Activated CD4-positive, alpha-beta T cell treated with anti-CD3 and anti-CD28 coated beads, Interleukin-2, amount 50 U/mL, for 4 hours (primary cell): ENCODE measurements at places on chromosomes 2 and 18.
A peak's percentile ranks its signal among the peaks of the same experiment; 100 is the strongest.

DNA sequence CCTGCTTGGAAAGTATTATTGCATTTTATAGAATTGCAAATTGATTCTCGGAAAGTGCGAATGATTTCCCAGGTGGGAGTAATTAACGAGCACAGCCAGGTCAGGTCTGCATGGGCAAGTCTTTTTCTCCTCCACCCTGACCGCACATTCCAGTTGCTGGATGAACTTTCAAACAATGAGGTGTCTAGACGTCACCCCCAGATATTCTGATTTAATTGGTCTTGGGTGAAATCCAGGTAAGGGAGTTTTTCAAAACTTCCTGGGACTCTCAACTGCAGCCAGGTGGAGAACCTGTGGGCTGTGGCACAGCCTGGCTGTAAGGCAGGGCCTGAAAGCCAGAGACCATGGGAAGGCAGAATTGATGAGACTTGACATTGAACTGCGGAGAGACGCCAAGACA is 15.9 kb upstream of the RNF152 start:
- DNase-seq: no peak

GRCh38 chr2:231975001-231975400 is 13.5 kb downstream of the DIS3L2 start:
- DNase-seq: no peak

- no peak for DNase-seq
Measured at GRCh38 chr2:63780518-63781155, 61.1 kb upstream of the UGP2 start.

DNA sequence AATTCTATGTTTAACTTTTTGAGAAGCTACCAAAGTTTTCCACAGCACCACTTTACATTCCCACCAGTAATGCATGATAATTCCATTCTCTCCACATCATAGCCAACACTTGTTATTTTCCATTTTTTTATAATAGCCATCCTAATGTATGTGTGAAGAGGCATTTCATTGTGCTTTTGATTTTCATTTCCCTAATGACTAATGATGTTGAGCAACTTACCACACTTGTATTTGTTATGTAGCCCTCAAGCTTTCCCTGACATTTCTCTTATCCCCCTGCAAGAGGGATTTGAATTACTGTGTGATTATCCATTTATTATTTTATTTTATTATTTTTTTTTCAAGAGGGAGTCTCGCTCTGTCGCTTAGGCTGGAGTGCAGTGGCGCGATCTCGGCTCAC is 23.6 kb upstream of the SOS1 start:
- DNase-seq: no peak

GRCh38 chr2:207037896-207038295 is 98.6 kb downstream of the CPO start:
- DNase-seq: no peak

DNA sequence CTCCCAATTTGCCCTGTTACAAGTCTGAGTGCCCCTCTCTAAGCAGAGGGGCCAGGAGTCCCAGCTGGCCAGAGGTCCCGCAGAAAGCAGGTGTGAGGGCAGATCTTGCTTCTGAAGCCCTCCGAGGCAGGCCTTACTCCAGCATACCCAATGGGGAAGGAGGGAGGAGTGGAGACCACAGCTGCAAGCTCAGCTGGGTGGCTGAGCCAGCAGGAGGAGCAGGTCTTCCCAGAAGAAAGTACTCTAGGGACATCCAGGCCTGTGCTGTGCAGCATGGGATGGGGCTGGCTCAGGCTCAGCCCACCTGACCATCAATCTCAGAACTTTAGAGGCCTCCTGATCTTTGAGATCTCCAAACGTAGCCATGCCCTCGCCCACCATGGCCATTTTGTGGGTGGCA is 31.3 kb downstream of the PLB1 start:
- no peak for DNase-seq

GRCh38 chr18:79962835-79963657 is 1.4 kb upstream of the HSBP1L1 start:
- peak; percentile 48 for DNase-seq

DNA sequence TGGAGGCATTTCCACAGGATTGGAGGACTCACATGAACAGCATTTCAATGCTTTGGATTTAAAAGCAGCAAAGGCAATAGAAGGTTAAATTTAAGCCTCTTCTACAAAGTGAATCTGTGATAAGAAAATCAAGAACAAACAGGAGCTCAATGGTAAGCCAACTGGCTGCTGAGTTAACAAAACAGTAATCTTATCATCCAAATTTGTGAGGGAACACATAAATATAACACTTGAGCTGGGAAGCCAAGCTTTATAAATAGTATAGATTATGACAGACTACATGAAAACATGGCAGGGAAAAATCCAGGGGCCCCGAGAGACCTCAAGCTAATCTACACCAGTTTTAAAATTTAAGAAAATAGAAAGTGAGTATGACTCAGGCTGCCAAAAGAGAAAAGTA is 108.5 kb upstream of the PGAP1 start:
- DNase-seq: no peak

- no peak for DNase-seq
Measured at GRCh38 chr18:11119959-11120587, 29.3 kb downstream of the PIEZO2 start.

DNA sequence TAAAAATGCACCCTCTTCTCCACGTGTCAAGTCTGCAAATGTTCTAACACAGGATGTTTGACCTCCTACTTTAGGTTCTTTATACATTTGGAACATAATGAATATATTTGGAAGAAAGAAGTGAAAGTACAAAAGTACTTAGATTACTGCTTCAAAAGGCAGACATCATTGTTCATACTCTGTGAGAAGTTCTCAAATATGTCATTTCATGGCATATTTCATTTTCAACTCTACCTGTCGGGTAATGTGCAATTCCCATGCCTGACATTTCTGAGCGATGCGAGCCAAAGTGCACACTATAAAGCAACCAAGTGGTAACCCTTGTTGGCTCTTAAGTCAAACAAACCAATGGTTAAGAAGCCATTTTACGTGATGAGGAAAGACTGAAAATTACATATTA is 7.0 kb downstream of the BUB1 start:
- DNase-seq: no peak

DNA sequence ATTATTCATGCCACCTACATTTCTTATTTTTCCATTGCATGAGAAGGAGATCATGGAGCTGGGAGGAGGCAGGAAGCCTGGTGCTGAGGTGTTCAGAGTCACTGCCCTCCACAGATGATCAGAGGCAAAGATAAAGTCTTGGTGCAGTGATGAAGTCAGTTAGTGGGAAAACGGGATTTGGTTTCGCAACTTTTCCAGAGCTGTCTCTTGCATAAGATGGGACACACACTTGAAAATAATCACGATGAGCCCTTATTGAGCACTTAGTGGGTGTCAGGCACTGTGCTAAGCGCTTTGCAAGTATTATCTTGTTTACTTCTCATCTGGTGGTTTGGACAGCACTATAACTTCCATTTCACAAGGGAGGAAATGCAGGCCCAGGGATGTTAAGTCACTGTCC is 222.1 kb upstream of the SMAD2 start:
- DNase-seq: no peak

GRCh38 chr18:74895686-74896085 is 298.0 kb downstream of the ZNF407 start:
- DNase-seq: no peak

- DNase-seq: no peak
Measured at GRCh38 chr2:199973703-199974102, 18.3 kb downstream of the MAIP1 start.

DNA sequence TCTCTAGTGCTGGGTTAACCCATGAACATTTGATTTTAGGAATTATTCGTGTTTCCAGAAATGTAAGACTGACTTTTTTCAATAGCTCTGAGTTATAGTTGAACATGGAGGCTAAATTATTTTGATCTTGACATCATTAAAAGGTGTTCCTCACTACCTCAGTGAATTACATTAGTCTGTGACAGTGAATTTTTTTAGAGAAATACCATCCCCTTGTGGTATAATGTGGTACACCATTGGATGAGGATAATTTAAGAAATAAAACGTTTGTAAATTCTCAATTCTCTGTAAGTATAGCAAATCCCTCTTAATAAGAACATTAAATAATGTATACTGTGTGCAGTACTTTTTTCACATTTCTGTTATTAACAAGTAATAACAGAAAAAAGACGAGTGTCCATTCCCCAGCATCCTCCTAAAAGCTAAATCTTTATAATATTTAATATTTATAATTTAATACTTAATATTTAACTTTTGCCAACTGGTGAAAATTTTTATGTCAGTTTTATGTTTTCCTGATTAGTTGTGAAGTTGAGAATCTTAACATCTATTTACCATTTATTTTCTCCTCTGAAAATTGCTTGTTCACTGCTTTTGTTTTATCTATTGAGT is 70.3 kb upstream of the CWC22 start:
- DNase-seq: no peak

- DNase-seq: no peak
Measured at GRCh38 chr2:218547978-218548377, 20.2 kb downstream of the USP37 start.

DNA sequence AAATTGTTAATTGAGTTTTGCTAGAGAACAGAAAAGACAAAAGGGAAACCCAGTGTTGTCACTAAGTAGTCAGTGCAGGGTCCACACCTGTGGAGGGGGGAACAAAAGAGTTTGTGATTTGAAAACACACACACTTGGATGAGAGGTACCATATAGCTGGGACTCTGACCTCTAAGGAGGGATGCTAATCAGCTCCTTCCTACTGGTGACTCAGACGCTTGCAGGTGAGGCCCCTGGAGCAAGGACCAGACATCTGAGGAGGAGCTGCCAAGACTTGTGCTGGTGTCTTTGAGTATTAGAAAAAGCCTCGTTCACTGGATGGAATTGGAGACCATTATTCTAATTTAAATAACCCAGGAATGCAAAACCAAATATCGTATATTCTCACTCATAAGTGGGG is 146.4 kb upstream of the MAP2 start:
- no peak for DNase-seq

GRCh38 chr18:61471541-61471940 is 138.3 kb downstream of the CDH20 start:
- DNase-seq: no peak

GRCh38 chr2:205706769-205707381 is 24.6 kb downstream of the NRP2 start:
- DNase-seq: peak; percentile 13

DNA sequence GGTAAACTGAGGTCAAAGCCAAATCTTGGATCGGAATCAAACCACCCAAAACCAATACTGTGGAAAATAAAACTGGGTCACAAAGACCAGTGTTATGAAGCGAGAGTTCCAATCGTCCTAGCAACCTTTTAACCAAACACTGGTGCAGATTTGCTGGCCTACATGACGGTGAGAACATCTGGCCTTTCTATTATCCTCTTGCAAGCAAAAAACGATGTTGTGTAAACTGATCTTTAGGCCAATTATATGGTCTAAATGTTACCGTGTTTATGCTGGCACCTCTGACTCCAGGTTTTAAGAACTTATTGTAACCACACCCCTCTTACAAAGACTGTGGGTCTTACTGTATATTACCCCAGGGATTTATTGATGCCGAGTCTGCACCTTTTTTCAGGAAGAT is 145.9 kb downstream of the GFPT1 start:
- DNase-seq: no peak

DNA sequence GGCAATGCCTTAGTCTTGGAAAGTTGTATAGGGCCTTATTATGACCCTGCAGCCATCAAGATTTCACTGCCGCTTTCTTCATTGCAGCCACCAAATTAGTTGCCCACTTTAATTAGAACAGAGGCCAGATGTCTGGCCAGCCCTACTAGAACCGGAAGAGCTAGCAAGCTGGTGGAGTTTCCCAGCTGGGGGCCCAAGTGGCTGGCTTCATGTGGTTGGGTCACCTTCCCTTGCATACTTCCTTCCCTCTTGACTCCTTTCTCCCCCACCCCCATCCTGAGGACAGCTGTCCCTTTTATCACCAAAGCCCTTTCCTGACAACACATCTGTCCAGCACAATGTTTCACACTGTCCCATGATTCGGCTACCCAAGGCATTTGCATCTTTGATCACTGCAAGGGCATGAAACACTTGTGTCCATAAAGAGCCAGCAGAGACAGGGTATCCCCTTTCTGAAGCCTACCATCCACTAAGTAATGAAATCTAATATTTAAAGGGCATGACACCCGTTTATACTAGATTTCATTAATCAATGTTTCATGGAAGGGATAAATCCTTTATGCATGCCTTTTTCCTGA is 187.2 kb downstream of the BCL11A start:
- no peak for DNase-seq

DNA sequence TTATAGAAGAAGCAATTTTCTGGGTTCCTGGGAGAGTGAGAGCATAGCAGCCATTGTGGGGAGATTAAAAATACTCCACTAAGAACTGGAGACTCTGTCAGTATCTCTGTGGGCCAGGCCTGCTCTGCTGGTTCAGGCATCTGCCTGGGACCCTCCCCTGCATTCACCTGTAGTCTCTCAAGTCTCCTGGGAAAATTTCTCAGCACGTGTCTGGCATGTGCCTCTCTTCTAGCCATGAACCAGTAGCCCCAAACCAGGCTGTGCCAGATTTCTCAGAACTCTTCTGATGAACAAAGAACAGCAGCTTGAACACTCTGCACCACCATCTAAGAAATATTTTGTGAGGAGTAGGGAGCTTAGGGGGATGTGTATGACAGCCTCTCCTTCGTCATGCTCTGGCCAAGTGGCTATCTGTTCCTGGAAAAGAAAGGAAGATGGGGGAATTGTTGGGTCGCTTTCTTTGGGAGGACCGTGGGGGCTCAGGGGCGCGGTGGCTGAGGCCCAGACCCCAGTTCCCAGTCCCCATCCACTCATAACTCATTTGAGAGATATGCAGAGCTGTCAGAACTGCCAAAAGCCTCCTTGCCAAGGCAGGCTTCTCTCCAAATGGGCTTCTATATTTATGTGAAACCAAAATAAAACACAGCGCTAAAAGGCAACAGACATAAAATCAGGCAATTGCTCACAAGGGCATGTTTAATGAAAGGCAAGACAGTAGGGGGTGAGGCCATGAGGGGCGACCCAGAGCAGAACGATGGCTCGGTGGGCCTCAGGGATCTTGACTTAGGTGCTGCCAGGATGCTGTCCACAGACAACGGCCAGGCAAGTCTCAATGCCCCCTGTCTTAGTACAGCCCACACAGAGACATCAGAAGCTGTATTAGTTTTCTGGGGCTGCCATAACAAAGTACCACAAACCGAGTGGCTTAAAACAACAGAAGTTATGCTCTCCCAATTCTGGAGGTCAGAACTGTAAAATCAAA is 114.7 kb upstream of the TNP1 start:
- DNase-seq: no peak

DNA sequence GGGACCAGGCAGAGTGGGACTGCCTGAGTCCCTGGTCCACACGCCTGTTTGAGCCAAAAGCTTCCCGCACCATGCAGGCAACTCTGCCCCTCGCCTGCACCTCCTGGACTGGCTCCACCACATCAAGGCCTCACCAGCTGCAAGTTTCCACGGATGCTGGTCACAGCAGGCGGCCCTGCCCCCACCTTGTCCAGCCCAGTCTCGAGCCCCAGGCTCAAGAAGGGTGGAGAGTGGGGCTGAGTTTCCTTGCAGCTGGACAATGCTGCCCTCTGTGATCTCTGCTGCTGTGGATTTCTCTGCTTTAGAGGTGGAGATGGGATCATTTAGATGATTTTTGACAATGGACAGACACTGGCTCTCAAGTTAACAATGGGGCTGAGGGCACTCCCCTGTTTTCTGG is 74.9 kb downstream of the MTCL1 start:
- DNase-seq: no peak

- DNase-seq: no peak
Measured at GRCh38 chr2:134360745-134361487, 107.0 kb downstream of the MGAT5 start.
